AG04450 (cell line): ENCODE measurements at places on chromosomes 7 and 10. TPM values are rescaled to one million over a fixed set of nuclear protein-coding genes. Genes with fewer than 3 reads are reported as not detected.

DNA sequence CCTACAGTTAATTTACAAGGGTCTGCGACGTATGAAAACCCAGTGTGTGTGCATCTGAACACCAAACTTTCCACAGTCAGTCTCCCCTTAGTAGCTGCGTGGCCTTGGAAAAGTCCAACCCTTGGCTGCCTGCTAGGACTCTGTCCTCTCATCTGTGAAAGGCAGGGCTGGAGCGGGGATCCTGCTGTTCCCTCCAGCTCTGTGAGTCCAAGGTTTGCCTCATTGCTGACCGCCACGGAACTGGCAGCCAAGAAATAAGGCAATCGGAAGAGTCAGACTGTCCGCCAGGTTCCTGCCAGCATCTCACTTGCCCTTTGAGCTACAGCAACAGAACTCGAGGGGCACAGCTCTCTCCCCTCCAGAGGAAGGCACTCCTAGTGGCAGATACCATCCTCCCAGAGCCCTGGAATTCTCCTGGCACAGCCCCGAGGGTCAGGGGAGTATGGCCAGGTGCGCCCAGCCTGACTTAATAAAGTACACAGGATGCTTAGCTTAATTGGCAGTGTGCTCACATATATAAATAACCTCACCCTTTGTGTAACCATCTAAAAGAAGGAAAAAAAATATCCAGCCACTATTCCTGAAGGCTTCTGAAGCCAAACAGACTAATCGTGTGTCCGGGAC lies 530.1 kb upstream of the FOXK1 start:
- DNase-seq: no peak

- no peak for DNase-seq
Observed at GRCh38 chr10:97511711-97512440, 13.2 kb downstream of the UBTD1 start.

Gene SEMA3D
- 5.7 and 7.4 TPM in 2 replicates for polyA plus RNA-seq

Gene SPDYE1
- not detected in 2 replicates for polyA plus RNA-seq

Gene OIT3
- polyA plus RNA-seq: not detected in 2 replicates

- no peak for DNase-seq
Observed at GRCh38 chr7:98647326-98647725, 30.2 kb downstream of the NPTX2 start.

DNA sequence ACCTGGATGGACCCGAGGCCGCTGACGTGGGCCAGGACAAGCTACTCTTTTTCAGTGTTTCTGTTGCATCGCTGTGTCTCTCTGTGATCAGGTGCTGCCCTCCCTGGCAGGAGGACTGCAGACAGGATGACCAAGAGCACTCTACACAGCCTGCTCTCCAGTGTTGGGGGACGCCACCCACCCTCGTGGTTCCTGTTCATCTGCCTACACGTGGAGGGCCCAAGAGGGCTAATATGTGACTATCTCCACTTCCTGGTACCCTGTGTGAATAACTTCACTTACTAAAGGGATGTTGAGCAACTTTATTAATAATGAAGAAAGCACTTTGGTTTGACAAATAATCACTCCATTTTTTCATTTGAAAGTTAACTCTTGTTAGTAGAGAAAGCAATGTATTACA lies 101.3 kb downstream of the EGFR start:
- no peak for DNase-seq

Gene CLCN1
- not detected in 2 replicates for polyA plus RNA-seq

GRCh38 chr10:47402641-47403301 lies 18.7 kb upstream of the ZNF488 start:
- DNase-seq: peak; percentile 61

- no peak for DNase-seq
Observed at GRCh38 chr10:21961847-21962246, 41.7 kb downstream of the DNAJC1 start.

GRCh38 chr7:78062214-78062613 lies 263.6 kb downstream of the PHTF2 start:
- DNase-seq: no peak

DNA sequence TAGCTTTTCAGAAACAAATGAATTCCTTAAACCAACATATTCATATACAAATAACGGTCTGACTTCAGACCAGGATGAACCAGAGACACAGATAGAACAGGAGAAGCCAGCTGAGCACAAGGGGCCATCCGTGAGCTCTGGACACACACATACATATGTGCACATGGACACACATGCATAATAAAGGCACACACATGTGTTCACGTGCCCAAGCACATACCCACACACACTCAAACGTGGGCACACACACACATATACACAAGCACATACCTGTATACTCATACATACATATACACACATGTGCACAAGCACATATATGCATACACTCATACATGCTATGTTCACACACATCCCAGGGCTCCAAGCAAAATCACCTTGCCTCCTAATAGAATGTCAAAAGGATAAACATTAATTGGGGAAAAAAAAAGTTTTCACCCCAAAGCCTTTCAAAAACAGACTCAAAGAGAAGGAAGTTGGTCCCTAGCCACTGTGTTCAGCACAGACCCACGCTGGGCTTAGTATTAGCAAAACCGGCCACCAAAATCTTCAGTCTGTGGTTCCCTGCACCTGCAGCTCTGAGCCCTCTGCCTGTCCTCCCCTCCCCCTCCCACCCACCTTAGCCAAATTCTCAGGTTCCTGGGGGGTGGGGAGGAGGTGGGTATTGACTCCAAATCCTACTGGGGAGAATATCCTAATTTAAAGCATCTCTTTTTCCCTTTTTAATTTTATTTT lies 100.4 kb upstream of the MACROH2A2 start:
- no peak for DNase-seq

- DNase-seq: no peak
Observed at GRCh38 chr10:113524539-113525490, 28.0 kb upstream of the HABP2 start.

DNA sequence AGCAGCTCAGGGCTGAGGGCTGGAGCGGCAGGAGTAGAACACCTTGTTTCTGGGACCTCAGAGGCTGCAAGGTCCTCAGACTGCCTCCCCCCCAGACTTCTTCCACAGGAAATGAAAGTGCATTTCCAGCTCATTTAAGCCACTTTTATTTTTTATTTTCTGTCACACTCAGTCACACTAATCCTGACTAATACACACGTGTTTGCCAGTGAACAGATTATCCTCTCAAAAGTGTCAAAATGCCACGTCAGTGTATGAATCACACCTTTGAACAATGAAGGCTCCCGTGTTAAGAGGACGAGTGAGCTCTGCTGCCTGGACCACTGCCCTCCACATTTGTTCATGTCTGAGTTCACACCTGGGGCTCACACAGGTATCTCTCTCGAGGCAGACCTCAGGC lies 488.5 kb downstream of the DNAJB6 start:
- no peak for DNase-seq

DNA sequence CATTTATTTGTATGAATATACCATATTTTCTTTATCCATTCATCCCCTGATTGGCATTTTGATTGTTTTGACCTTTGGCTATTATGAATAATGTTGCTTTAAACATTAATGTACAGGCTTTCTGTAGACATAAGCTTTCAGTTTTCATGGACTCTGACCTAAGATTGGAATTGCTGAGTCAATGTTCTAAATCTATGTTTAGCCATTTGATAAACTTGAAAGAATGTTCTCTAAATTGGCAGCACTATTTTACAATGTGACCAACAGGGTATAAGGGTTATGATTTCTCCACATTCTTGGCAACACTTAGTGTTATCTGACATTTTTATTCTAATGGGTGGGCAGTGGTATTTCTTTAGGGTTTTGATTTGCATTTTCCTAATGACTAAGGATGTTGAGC lies 229.7 kb upstream of the ETV1 start:
- no peak for DNase-seq

GRCh38 chr7:150744041-150744656 lies 6.9 kb downstream of the GIMAP5 start:
- no peak for DNase-seq

Gene MYO1G
- polyA plus RNA-seq: not detected in 2 replicates

DNA sequence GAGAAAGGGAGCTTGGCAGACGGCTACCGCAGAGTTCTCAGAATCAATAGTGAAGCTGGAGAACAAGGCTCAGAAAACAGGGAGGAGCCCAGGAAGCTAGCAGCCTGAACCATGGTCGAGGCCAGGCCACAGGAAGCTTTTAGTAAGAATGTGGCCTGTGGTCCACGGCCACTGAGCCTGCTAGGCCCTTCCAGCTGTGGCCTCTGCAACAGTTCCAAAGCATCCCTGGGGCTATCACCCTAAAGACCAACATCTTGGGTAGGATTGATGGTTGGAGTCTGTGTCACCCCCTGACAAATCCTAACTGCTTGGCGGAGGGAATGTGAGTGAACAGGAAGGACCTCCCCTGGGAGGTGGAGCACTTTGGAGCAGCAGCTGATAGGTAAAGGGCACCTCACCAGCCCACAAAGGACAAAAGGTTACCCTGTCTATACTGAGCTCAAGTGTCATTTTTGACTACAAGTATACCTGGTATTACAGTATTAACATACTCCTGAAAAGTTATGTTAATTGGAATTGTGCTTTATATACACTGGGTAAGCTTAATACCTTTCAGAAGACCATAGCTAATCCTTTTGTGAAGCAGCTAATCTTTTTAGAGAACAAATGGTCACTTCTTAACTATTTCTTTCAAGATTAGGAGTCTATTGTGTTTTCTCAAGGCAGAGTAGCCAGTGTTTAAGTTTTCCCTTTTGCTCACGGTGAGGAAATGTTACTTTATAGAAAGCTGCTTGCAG lies 18.7 kb downstream of the PTPRE start:
- no peak for DNase-seq

Gene CHAT
- not detected in 2 replicates for polyA plus RNA-seq

Gene MYOZ1
- polyA plus RNA-seq: not detected in 2 replicates

- peak; percentile 16 for DNase-seq
Observed at GRCh38 chr7:138842111-138842510, 44.1 kb upstream of the ATP6V0A4 start.

GRCh38 chr10:12252882-12253546 lies 57.0 kb downstream of the CDC123 start:
- DNase-seq: no peak

DNA sequence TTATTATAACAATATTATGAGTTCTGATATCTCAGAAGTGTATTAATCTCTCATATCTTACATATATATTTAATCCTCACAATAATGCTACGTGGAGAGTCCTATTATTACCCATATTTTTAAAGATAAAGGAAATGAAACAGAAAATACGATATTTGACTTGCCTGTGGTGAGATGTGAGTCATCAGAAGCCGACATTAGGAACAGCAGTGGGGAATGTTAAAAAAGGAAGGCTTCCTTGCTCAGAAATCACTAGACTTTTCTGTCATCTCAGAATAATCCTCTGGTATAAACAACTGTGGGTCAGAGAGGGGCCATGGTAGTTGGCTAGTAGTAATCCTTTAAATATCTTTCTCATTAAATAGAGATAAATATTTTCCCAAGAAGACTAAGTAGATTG lies 402.3 kb upstream of the PCDH15 start:
- DNase-seq: peak; percentile 7

DNA sequence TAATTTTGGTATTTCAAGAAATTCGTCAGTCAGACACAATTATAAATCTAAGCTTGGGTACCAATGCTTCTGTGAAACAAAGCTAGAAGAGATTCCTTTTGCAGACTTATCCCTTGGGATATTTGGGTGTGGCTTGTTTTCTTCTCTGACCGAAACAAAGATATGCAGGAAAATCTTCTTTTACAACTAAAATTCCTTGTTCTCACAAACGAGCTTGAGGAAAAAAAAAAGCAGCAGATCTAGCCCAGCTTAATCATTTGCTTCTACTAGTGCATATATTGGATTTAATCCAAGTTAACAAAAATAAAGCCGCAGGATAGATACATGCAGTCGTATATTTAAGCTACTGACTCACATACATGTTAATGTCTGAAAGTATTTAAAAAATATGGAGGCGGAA lies 104.2 kb downstream of the PRTFDC1 start:
- no peak for DNase-seq

Gene HOXA9
- polyA plus RNA-seq: 0.78 and 1.5 TPM in 2 replicates

GRCh38 chr7:19455623-19456022 lies 253.2 kb downstream of the POLR1F start:
- no peak for DNase-seq

GRCh38 chr7:154879629-154880028 lies 123.3 kb downstream of the PAXIP1 start:
- no peak for DNase-seq

GRCh38 chr10:29130190-29130673 lies 158.6 kb upstream of the LYZL1 start:
- DNase-seq: no peak

GRCh38 chr10:96496281-96496925 lies 17.3 kb downstream of the TLL2 start:
- no peak for DNase-seq

Gene HYCC1
- polyA plus RNA-seq: 59.4 and 80.3 TPM in 2 replicates

GRCh38 chr7:83394776-83395175 lies 232.1 kb upstream of the PCLO start:
- DNase-seq: no peak

DNA sequence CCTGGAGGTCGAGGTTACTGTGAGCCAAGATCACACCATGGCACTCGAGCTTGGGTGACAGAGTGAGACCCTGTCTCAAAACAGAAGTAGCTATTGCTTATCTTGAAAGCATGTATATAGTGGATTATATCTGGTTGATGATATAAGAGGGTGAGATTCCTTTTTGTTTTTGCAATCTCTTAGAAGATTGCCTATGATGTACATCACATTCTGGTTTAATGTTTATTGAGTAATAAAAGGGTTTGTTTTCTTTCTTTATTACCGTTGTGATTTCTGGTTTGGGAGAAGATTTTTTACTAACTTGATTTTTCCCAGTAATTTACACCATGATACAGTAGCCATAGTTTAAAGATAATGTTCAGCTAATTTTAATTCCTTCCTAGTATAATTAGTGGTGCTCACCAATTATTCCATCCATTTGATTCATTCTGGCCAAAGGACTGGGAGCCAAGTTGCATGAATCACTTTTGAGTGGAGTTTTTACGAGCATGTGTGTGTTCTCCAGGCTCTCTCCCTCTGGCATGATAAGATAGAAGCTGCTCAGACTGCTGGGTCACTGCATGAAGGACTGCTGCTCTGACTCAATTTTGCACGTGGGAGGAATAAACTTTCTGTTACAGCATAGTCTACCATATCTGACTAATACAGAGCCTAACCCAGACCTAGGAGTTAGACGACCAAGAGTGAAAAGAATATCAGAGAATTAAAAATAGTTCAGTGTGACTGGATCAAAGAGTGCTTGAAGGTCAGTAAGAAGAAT lies 13.5 kb upstream of the TSPAN13 start:
- peak; percentile 90 for DNase-seq

Gene HEPACAM2
- polyA plus RNA-seq: not detected in 2 replicates

Gene NEUROD6
- not detected in 2 replicates for polyA plus RNA-seq

Gene CFAP69
- polyA plus RNA-seq: 2.0 and 2.4 TPM in 2 replicates

Gene PRKAR2B
- polyA plus RNA-seq: 9.1 and 13.0 TPM in 2 replicates

GRCh38 chr7:80785961-80786536 lies 132.8 kb downstream of the SEMA3C start:
- no peak for DNase-seq

Gene FAM25G
- not detected in 2 replicates for polyA plus RNA-seq

DNA sequence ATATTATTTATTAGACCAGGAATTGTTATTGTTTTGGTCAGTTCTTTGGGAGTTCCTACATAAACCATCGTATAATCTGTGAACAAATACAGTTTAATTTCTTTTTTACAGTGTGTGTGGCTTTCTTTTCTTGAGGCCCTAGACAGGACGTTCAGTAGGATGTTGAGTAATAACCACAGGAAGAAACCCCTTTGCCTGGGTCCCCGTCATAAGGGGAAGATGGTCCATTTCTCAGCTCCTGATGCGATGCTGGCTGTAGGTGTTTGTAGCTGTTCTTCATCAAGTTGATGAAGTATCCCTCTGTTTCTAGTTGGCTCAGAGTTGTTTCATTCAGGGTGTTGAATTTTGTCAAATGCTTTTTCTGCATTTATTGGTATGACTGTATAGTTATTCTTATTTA lies 219.7 kb upstream of the ADARB2 start:
- no peak for DNase-seq

GRCh38 chr10:44369296-44369695 lies 15.6 kb downstream of the CXCL12 start:
- no peak for DNase-seq
